Stimulated activated CD4-positive, alpha-beta T cell treated with anti-CD3 and anti-CD28 coated beads, Interleukin-15, amount 100 ng/mL, for 24 hours (primary cell): ENCODE measurements at places on chromosomes 6 and 20.
A peak's percentile ranks its signal among the peaks of the same experiment; 100 is the strongest.

DNA sequence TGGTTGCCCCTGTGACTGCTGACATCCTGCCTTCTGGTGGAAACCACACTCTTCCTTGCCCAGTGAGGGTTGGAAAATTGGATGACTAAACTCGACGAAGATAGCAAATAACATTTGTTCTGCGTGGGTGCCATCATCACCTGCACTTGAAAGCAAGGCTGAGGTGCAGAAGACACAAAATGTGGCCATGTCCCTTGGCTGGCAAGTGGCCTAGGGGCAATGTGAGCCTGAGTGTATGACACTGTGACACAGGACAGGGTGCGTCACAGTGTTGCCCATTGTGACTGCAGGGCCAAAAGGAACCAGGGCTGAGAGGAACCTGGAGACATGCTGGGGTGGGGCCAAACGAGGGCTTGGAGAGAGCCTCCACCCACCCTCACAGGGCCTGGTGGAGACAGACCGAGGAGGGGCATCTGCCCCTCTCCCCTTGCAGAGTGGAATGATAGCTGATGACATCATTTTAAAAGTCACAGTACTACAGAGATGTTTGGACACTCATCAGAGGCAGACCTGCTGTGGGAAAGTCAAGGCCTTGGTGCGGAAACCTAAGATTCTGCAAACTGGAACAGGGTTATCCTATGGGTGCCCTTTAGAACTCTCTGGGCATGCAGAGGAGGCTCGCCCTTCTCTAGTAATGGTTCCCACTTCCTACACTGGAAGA lies 12.8 kb upstream of the HLA-F start:
- no peak for DNase-seq

GRCh38 chr20:13340088-13340487 lies 119.0 kb downstream of the ISM1 start:
- no peak for DNase-seq

DNA sequence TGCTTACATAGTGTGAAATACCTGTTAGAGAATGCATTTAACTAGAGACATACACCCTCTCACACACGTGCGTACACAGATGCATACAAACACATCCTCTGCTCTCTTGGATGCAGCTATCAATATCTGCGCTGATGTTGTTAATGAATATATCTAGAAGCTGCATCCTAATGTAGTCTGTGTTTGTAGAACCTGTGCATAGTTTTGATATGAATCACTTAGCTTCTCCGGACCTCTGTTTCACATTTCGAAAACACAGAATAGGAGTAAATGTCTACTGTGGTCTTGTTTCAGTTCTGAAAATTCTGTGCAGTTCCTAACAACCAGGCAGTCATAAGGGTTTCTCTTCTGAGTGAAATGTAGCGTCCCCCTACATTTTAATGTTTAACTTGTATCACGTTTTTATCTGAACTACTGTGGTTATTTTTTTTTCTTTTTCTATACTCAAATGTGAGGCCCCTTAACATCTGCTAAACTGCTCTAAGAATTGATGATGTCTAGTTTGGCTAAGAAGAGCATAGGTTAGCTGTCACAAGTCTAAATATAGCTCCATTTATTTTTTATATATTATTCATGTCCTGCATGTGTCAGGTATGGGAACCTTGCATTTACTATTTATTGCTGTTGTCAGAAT lies 254.5 kb downstream of the TMEM242 start:
- no peak for DNase-seq

- no peak for DNase-seq
These were observed 192.1 kb downstream of the BMP7 start for GRCh38 chr20:57074386-57074785.

DNA sequence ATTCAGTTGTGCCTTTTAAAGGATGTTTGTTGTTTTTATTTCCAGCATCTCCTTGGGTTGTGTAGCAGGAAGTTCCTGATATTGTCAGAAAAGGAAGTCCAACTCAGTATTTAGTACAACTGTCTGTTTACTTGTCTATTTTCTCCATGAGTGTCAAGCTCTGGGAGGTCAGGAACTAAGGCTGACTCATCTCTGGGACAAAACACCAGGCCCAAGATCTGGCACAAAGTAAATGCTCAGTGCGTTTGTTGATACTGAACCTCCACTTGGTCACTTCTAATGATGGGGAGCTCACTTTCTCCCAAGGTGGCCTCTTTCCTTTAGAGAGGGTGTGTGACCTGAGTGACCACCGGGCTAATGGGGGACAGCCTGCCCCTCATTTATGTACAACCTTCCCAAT lies 12.6 kb upstream of the PIGU start:
- no peak for DNase-seq

DNA sequence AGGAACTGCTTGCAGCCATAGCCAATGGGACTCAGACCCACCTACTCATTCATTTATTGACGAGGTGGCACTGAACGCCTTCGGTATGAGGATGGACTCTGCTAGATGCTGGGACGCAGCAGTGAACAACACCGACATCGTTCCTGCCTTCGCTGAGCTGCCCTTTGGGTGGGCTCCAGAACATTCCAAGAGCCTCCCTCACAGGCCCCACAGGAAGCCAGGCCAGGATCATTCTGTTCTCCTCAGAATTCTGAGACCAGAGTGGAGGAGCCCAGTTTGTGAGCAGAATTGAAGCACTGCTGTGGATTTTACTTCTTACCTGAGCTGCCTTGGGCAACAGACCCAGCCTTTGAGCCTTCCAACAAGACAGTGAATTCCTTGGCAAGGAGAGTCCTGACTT lies 82.1 kb downstream of the KCNB1 start:
- DNase-seq: no peak

DNA sequence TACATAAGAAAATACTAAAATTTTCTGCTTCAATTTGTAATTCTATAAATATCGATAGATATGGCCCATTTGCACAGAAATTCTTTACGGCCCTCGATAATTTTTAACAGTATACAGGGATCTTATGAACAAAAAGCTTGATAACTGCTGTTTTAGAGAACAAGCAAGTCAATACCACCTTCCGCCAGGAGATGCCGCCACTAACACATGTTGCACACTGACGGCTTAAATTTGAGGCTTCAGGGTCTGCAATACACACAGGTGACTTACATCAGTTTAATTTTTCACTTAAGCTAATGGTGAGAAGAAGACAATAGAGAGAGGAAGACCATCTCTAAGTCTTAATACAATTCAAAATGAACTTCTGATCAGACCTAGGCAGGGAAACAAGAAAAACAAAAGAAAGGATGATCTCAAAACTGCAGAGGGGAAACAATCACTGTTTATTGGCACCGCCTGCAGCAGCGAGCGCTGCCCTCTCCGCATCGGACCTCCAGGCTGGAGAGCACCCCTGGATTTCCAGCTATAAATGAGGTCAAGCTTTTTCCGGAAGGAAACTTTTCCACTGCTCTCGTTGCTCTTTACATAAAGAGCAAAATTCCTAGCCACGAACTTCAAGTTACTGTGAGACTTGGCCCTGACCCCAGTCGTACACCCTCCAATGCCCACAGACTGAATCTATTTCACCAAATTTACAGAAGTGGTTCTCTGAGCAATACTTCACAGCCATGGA lies 53.9 kb downstream of the OTOR start:
- peak; percentile 75 for DNase-seq

DNA sequence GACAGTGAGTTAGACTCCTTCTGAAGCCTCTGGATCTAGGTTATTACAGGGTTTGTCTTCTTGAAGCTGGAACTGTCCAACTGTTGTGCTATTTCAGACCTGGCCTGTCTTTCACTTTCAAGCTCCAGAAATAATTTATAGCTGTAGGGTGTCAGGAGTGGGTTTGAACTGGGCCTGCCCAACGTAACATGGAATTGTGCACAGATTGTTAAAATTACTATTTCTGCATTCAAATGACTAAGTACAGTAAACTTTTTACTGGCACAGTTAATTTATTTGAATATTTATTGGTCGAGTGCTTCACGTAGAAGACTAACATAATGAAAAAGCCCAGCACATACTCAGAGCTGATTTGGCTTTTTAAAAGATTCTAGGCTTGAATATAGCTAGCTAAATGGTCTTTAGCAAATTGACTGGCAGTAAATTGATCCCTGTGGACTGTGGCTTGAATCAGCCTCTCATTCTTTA lies 74.3 kb downstream of the ARID1B start:
- no peak for DNase-seq

- DNase-seq: peak; percentile 48
These were observed 207.1 kb downstream of the NFATC2 start for GRCh38 chr20:51335329-51335841.

DNA sequence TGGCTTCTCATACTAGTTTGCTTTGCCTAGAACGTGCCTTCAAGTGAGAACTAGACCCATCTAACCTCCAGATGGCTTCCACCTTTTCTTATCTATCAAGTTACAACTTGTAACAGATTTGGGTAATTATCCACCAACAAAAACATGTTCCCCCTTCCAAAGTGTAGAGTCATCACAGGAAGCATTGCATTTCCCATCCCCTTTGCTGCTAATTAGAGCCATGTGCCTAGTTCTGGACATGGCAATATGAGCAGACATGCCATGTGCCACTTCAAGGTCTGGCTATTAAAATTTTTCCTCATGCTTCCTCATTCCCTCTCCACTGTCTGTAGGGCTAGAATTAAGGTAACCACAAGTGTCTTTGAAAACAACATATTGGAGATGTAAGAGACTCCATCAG lies 814.4 kb downstream of the TENT5A start:
- DNase-seq: no peak

DNA sequence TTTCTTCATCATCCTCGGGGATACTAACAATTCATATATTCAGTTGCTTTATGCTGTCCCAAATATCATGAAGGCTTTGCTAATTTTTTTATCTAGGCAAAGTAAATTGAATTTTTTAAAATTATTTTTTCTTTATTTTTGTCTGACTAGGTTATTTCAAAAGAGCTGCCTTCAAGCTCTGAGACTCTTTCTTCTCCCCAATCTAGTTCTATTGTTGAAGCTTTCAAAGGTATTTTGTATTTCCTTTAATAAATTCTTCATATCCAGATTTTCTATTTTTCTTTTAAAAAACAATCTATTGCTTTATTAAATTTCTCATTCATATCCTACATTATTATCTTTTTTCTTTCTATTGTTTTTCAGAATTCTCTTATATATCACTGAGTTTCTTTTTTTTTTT lies 16.8 kb downstream of the TRIM15 start:
- no peak for DNase-seq

DNA sequence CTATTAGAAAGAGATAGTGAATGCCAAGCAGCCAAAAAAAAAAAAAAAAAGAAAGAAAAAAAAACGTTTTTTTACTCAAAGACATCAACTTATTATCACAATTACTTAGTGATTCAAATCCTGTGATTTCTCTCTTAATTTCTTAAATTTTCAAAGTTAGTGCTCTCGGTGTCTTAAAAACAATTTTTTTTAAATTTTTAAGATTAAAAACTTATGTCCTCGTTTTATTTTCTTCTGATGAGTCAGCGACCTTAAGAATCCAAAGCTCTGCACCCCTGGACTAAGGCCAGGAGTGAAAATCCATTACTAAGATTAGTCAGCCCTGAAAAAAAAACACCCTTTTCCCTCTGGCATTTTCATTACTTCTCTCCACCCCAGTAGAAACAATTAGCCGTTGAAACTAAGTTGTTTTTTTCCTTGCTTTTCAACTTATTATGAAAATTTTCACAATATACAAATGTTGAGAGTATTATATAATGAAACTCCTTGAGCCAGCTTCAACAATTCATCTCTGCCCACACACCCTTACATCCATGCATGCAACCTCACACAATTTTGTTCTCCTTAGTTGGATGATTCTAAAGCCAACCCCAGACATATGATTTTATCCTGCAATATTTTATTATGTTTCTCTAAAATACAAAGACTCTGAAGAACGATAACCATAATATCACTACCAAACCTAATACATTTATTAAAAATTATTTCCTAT lies 85.6 kb upstream of the CARMIL1 start:
- DNase-seq: no peak

DNA sequence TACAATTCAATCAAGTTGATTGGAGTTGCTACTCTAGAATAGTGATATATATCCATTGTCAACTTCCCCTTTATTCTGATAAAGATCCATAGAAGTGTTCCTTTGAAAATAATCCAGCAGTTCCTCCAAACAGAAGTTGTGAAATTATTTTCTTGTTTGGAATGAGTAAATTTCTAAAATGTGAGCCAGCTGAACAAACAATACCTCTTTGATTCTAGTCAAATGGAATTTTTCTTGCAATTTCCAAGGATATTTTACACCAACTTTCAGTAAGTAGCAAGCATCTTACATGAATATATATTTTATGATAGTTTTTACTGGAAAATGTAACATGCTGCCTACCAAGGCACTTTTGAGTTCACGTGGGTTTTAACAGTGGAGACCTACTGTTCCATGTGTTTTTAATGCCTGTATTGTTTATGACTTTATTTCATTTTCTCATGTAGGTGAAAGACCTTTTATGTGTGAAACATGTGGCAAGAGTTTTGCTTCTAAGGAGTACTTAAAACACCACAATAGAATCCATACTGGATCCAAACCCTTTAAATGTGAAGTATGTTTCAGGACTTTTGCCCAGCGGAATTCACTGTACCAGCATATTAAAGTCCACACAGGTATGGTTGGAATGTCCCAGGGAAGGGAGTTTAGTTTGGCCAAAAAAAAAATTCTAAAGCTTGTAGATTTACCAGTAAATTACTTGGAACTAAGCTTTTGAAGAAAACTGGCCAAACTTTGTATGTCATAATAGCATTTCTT lies 6.5 kb downstream of the GZF1 start:
- DNase-seq: no peak

DNA sequence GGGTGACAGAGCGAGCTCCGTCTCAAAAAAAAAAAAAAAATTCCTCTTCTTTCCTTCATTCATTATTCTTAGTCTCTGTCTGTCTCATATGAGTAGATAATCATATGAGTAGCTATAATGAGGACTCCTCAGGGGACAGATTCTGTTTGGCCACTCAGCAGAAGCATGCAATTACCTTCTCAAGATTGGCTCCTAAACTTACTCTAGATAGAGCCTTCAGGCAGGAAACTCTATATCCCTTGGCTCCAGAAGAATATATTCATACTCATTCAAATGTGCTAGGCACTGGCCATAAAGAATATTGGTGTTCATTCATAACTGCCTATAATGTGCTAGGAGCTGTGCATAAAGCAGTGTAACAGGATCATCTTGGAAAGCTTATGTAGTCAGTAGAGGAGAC lies 2.2 kb upstream of the ACAT2 start:
- no peak for DNase-seq

DNA sequence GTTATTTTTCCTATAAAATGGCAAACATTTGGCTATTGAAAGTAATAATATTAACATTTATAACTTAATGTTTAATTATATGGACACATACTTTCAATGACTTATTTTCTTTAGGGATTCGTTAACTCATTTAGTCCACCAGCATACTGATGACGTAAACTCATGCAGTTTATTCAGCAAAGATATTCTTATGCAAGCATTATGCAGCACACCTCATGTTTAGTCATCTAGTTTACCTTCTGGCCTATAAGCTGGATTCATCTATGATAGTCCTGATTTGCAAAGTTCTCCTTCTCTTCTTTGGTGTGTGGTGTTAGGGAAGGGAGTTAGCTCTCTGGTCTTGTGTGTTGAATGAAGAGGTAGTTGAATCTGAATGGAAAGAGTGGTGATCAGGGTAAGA lies 60.0 kb downstream of the OR2J2 start:
- DNase-seq: no peak

- no peak for DNase-seq
These were observed 78.5 kb downstream of the AGPAT4 start for GRCh38 chr6:161195386-161195785.

- no peak for DNase-seq
These were observed 55.0 kb downstream of the ADGRG6 start for GRCh38 chr6:142356884-142357225.
